ENCODE measurements at places on chromosomes 16 and 17. TPM values are rescaled to one million over a fixed set of nuclear protein-coding genes. Genes with fewer than 3 reads are reported as not detected.

Gene RRAD
- total RNA-seq: 11.1 TPM

Gene UMOD
- not detected for total RNA-seq

Gene GALR2
- not detected for total RNA-seq

GRCh38 chr17:68776451-68776850, 175.3 kb upstream of the FAM20A start:
- no peak for DNase-seq

GRCh38 chr16:31876951-31877828, 3.6 kb downstream of the ZNF267 start:
- no peak for DNase-seq

- DNase-seq: peak; percentile 27
Observed at GRCh38 chr17:36501351-36501750, 14.9 kb downstream of the ZNHIT3 start.

DNA sequence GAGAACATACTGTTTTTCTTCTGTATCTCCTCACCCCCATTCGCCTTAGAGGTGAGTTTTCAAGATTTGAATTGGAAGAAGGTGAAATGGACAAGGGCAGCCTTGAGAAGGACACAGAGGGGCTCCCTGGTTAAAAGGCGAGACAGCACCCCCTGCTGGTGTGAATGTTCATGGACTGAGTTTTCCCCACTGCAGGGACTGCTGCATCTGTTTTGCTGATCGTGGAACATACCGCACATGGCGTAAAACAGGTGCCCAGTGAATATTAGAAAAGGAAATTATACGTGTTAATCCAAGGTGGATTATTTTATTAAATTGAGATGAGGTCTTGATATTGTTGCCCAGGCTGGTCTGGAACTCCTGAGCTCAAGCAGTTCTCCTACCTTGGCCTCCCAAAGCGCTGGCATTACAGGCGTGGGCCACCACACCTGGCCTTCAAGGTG, 54.5 kb downstream of the NDE1 start:
- no peak for DNase-seq
